ENCODE measurements at places on chromosomes 12 and 14. TPM values are rescaled to one million over a fixed set of nuclear protein-coding genes. Genes with fewer than 3 reads are reported as not detected.

Gene KRT6A
- total RNA-seq = not detected

DNA sequence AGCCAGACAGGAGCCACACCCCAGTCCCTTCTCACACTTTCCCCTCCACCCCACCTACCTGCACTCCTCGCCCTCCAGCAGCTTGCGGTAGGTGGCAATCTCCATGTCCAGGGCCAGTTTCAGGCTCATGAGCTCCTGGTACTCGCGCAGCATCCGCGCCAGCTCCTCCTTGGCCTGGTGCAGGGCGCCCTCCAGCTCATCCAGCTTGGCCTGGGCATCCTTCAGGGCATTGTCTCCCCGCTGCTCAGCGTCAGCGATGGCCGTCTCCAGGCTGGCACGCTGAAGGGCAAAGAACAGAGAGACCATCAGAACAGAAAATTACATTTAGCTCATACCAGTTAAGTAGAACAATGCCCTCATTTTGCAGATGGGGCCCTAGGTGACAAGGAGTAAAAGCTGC is 5.5 kb downstream of the KRT74 start:
- DNase-seq = no peak

- peak; percentile 63 for DNase-seq
Measured at GRCh38 chr14:59918824-59919569, 947 bp upstream of the LRRC9 start.

GRCh38 chr14:100617410-100618317 is 30.4 kb upstream of the BEGAIN start:
- DNase-seq = no peak

GRCh38 chr12:124829008-124829707 is 34.5 kb downstream of the SCARB1 start:
- no peak for DNase-seq

DNA sequence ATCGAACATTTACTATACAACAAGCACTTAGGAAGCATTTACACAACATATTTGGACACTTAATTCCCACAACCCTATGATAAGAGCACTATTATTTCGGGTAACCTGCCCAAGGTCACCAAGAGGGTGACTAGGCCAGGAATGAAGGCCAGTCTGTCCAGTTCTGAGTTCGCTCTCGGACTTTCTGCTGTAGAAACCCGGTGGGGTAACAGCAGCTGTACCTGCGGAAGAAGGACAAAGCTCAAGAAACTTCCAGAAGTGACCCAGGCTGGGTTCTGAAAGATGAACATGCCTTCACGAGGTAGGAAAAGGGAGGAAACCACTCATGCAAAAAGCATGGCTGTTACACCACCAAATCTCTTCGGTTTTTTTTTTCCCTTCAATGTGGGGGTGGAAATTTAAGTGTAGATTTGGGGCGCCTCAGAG is 10.8 kb downstream of the PLA2G1B start:
- no peak for DNase-seq

GRCh38 chr12:111309584-111309983 is 59.3 kb downstream of the PHETA1 start:
- DNase-seq = no peak

DNA sequence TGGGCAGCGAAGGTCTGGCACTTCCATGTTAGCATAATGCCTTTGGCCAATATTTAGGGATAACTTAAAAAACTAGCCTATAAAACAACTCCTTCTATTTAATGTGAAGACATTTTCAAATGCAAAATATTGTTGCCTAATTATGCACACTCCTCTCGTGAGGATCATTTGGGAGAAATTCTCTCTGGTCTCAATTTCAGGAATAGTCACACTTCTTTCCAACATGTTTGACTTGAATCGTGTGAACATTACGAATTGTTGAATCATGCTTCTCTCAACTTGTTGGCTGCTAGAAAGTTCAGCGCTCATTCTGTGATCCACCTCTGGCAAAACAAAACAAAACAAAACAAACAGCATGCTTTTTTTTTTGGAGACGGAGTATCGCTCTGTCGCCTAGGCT is 313.2 kb downstream of the SEC23A start:
- no peak for DNase-seq

GRCh38 chr14:101796479-101796878 is 35.0 kb downstream of the PPP2R5C start:
- no peak for DNase-seq

Gene GON7
- 15.6 TPM for total RNA-seq

DNA sequence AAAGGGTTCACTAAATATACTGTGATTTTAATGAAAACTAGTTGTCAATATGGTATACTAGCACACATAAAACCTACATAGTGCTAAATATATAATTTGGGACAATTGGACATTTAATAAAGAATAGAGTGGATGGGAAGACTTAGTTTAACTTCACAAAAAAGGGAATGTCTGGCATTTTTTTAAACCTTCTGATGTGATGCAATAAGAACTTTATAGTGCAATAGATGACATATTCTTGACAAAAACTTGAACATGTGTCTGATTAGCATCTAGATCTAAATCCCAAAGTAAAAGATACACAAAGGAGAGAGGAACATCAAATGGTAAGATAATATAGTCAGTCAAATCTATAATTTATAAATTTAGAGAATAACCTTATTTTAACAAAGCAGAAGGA is 488.3 kb upstream of the SYT1 start:
- DNase-seq = no peak

DNA sequence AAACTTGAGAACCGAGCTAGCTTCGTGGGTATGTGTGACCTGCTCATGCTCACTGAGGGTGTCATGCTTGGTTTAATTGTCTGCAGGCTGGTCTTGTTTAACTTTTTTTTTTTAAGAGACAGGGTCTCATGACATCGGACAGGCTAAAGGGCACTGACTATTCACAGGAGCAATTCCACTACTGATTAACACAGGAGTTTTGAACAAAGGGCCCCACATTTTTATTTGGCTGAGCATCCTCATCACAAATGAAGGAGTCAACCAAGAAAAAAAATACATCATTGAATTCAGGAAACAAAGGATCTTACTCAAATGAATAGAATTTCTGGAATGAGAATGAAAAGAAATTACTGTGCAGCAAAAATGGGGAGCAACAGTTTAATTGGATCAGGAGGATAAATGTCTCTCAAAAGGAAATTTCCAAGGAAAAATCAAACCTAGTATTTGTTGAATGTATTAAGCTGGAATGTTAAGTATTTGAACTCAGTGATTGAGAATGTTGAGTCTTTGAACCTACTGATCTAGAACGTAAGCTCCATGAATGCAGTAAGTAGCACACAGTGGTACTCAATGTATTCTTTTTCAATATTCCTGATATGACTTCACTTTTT is 20.8 kb upstream of the PYROXD1 start:
- DNase-seq = no peak

- DNase-seq = no peak
Measured at GRCh38 chr12:71999795-72000194, 61.1 kb downstream of the TPH2 start.

DNA sequence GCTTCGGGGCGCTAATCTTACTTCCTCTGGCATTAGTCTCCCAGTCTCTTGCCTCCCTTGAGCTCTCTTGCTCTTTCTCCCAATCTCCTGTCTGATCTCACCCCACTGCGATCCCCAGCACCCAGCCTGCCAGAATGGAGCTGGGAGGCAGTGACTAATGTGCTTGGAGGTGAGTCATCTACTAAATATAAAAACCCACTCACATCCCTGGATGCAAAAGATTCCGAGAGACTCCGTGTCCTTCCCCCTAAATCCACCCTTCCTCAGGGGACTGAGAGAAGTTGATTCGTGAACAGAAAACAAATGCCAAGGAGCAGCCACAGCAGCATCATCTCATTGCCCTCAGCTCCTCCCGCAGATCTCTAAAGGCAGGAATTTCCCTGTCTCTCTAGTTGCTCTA is 45.7 kb upstream of the KCNA5 start:
- no peak for DNase-seq

Gene SOAT2
- total RNA-seq = 5.3 TPM

GRCh38 chr12:227923-228845 is 14.2 kb upstream of the SLC6A12 start:
- DNase-seq = no peak

Gene FAM90A1
- total RNA-seq = 0.13 TPM

DNA sequence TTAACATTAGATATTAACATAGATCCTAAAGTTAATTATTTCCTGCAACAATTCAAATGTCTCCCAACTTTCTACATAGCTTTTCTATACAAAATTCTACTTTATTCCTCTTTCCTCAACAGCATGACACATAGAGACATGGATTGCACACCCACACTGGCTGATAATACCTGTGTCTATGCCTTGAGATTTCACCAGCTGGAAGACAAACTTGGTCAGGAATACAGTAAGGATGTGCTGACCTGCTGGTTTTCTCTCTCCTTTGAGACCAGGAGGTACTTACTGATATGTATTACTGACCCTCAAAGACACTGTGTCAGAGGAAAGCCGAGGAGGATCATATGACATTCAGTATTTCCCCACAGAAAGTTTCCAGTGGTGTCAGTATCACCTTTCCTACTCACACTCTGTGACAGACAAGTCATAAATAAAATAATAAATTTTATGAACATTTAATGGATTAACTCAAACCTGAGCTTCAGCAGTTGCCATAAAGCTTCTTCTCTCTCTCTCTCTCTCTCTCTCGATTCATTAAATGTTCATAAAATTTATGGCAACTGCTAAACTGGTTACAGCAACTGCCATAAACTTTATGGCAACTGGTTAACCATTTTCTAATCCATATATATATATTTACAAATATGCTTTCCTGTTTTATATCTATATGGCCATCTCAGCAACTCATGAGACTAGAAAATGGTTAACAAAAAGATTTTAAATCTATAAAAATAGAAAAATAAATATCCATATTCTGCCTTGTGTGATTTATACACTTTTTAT is 22.7 kb downstream of the EIF2S3B start:
- no peak for DNase-seq

Gene ETV6
- total RNA-seq = 20.5 TPM

Gene TMEM52B
- total RNA-seq = not detected

- DNase-seq = no peak
Measured at GRCh38 chr14:61502459-61503093, 181.2 kb downstream of the PRKCH start.

Gene CLEC4D
- total RNA-seq = not detected

DNA sequence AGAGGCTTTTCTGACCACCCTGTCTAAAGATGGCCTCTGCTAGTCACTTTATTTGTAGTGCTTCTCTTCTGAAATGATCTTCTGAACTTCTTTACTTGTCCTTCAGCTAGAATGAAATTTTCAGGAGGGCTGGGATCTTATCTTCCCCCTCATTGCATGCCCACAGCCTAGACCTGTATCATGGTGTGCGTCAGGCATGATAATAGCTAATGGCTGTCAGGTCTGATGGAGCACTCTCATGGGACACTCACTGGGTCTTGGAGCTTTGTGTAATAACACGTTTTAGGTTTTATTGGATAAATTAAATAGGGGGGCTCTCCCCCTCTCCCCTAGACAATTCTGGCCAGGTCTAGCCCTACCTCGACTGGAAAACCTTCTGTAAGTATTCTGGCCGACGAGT is 97.1 kb upstream of the NRXN3 start:
- DNase-seq = no peak

DNA sequence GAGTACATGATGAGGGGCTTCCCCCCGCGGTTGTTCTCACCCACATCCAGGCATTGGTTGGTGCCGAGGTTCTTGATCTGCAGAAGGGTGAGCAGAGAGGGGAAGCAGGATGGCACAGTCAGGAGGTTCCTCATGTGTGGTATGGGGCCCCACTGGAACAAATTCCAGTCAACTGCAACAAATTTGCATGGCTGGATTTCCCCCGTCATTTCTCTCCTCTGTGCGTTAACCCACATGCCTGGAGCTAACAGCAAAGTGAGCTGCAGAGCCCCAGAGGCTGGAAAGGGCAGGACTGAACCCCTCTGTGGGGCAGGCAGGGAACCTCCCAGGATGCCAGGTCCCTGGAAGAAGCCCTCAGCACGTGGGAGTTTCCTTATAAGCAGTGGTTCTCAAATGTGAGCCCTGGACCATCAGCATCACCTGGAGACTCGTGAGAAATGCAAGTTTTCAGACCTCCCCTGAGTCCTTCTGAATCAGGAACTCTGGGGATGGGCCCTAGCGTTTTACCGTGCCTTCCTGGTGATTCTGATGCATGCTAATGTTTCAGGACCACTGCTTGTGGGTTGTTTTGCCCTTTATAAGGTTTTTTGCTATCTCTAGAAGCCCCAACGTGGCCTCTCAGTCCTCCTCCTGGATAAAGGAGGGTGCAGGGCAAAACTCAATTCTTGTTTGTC is 11.0 kb upstream of the CELA1 start:
- DNase-seq = peak; percentile 7

Gene CYP46A1
- 0.16 TPM for total RNA-seq

Gene SEC23A
- total RNA-seq = 45.6 TPM

- no peak for DNase-seq
Measured at GRCh38 chr12:64813723-64814122, 10.7 kb upstream of the TBC1D30 start.

Gene CPNE6
- not detected for total RNA-seq

GRCh38 chr14:88824314-88825077 is at the start of gene TTC8:
TSS of gene TTC8 (plus strand) at chr14:88824651. CDS start at chr14:88824708, 57 bp downstream.
- peak; percentile 87 for DNase-seq

Gene LGALS3
- total RNA-seq = 4.5 TPM

DNA sequence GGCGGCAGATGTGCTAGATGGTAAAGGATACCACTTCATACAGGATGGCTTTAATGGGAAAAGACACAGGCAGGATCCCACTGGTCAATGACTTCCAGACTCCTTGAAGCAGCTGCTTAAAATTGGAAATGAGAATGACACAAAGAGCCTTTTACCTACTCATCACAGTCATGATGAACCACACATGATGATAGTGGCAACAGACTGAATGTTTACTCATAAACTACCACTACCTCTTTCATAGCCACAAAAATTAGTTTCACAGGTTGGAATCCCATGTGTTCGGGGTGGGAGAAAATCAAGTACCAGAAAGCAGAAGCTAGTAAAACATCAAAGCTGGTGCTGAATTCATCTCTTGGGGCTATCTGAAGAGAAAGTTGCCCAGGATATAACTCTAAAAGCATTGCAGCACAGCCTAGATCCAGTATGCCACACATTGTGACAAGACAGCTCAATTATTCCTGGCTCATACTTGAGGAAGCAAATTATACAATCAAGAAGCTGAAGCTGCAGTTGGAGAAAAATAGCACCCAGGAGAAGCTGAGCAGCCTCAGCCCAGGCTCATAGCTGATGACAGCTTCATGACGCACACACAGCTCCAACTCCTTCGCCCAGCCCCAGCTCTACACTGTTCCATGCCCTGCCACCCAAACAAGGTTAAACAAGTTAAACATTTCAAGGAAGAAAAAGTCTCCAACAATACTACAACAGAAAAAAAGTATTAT is 29.0 kb upstream of the C12orf50 start:
- no peak for DNase-seq

Gene MANSC4
- not detected for total RNA-seq

DNA sequence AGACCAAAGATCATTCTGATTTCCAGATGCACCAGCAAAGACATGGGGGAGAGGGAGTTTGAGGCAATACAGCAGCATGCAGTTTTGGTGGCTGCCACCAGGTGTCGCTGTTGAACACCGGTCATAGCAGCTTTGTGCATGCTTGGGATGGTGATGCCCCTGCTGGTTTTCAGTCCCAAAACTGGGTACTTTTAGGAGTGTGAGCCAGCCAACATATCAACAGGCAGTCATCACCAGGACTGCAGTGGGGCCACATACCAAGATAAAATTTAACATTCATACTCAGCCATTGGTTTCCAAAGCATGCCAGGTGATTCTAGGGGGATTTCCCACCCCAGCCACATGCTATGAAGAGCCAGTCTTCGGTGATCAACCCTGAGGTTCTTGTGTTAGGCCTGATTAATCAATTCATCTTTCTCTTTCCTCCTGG is 64.2 kb downstream of the PHETA1 start:
- DNase-seq = peak; percentile 67

Data from activated CD8-positive, alpha-beta T cell treated with anti-CD3 and anti-CD28 coated beads for 36 hours (primary cell).